ENCODE measurements at places on chromosomes 2 and 18.

DNA sequence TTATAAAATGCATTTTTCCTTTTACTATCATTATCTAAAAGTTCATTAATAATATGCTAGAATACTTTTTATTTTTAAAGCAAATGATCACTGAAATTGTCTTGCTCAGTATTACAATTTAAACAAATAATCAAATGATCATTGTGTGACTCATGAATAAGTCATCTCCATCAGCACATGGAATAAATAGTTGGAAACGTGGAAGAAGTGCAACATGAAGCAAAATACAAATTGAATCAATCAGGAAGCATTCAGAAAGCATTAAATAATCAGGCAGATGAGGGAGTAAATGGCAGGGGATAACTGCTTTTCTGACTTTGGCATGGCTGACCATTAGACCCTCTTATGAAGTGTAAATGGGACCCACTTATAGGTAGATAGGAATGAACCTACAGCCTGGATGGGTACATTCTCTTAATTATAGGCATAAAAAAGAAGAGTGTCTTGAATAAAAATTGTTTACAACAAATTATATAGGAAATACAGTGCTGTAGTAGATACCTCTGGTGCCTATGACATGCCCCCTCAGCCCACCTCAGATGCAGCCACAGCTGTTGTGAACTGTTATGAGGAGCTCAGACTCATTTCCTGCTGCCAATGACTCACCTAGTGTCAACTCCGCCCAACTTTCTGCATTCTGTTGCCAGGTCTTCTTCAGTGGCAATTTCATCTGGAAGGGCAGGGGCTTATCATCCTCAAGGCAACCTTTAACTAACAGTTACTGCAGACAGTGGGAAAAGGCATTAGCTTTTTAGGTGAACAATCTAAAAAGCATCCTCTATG is 936.0 kb downstream of the TRIB2 start:
- DNase-seq, result no peak

- DNase-seq, result no peak
These were observed 5.8 kb upstream of the CTDSP1 start for GRCh38 chr2:218393750-218394290.

DNA sequence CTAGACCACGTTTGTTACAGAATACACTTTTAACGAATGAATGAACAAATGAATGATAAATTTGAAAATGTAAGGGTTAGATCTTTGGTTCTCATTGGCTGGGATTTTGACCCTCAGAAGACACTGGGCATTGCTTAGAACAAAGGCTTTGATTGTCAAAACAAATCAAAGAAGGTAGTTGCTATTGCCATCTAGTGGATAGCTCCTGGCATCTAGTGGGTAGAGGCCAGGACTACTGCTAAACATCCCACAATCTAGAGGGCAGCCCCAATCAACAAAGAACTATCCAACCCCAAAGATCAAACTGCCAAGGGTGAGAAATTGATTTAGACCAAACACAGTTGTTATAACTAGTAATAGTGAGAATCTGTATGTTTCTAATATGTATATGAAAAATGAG is 552.3 kb downstream of the KCNJ3 start:
- no peak for DNase-seq

GRCh38 chr2:56918790-56919189 is 735.0 kb downstream of the CCDC85A start:
- no peak for DNase-seq

DNA sequence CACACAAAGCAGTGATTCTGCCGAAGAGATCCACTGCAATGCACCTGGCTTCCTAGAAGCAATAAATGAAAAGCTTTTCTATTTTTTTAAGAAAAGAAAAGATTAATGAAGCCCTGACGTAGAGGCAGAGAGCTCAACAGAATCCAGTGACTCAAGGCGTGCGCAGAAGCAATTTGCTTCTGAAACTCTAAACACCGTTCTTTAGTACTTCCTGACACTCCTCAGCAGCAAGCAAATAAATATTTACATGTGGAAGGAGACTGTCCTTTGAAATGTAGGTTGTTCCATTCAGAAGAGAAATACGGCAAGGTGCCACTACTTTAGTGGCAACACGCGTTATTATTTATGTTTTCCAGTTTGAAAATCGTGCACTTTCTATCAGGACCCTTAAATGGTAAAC is 126.2 kb upstream of the ZNF516 start:
- DNase-seq, result no peak

GRCh38 chr2:74778381-74779264 is 55.3 kb upstream of the HK2 start:
- DNase-seq, result no peak

GRCh38 chr2:143808166-143808565 is 678.9 kb downstream of the ARHGAP15 start:
- DNase-seq, result no peak

DNA sequence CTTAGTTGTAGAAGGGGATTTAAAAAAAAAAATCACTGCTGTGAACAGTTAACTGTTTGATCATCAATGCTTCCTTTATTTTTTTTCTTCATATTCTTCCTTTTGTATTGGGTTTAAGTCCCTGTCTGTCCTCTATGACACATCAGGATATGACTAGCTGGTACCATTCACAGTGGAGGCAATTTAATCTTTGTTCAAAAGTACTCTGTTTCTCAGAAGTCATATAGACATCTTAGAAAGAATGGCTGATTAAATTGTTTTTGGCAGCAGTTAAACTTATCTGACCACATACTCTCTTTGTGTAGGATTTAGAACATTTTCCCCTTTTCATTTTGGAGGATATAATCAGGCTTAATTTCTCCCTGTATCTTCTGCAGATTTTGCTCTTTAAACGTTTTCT is 807.8 kb upstream of the CDH2 start:
- no peak for DNase-seq

- DNase-seq, result no peak
These were observed 8.2 kb downstream of the WDFY1 start for GRCh38 chr2:223936862-223937326.

DNA sequence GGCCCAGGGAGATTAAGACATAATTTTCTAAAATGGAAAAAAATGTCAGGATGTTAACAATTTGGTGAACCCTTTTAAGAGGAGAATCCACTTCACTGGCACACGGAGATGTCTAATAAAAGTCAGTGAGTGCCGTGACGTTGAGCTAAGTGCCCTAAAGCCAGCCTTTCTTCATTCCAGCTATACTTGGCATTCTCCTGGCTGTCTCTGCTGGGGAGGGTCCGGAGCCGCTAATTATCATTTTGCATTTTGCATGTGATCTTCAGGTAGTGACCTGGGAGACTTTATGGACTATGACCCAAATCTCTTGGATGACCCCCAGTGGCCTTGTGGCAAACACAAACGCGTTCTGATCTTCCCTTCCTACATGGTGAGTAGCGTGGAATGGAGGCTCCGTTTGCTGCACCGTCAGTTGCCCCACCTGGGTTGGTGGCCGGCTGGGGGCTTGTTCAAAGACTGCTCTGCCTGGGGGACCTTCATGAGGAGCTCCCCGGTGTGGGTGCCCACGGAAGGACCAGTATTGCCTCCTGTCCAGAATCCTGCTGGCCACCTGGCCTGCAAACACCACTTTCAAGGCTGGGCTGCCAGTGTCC is 101.7 kb downstream of the CABLES1 start:
- no peak for DNase-seq

GRCh38 chr18:8847066-8847755 is 141.9 kb downstream of the MTCL1 start:
- no peak for DNase-seq

DNA sequence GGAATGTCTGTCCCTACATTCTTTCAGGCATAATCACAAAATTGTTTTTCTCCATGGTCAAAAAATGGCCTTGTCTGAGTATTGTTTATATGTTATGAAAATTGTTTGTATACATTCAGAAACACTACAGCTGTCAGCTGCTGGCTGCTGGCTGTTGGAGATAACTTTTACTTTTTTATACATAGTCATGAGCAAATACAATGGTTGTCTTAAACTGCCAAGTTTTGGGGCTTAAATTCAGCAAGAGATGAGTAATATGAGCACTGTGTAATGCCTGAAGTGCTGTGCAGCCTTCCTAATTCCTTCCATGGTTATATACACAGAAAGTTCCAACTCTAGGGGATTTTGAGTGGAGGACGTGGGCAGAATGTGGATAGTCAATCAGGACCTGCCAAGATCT is 168.9 kb upstream of the RMP24 start:
- no peak for DNase-seq

DNA sequence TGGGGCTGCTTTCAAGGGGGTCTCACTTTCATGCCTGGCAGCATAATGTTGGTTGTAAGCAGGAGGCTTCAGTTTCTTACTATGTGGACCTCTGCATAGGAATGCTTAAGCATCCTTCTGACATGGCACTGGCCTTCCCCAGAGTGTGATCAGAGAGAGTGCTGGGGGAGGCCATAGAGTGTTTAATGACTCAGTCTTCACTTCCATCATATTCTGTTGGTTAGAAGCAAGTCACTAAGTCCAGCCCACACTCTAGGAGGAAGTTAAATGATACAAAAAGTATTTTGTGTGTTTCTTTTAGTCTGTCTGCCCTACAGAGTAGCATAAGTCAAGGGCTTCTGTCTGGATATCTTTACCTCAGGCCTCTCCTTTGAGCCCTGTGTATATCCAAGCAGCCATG is 64.9 kb downstream of the GALNT1 start:
- DNase-seq, result no peak

DNA sequence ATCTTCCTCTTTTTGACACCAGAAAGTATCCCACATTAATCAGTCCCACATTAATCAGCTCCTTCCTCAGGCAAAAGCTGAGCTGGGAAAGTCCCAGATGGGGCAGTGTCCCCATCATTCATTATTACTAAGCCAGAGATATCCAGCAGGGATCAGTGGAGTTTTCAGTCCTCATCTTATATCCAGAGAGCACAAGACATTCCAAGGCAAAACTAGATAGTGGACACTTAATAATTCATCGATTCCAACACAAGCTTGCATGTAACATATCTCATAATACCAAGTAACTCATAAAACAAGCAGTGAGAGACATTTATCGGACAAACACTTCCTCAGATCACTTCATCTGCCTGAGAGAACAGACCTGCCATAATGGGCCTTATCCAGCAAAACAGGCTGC is 53.1 kb downstream of the MCFD2 start:
- DNase-seq, result no peak

- DNase-seq, result no peak
These were observed 325.5 kb downstream of the AFF3 start for GRCh38 chr2:99816908-99817307.

- DNase-seq, result no peak
These were observed 198.2 kb downstream of the PARD3B start for GRCh38 chr2:204743393-204743960.

GRCh38 chr18:22346401-22346952 is 71.2 kb downstream of the CTAGE1 start:
- DNase-seq, result no peak

DNA sequence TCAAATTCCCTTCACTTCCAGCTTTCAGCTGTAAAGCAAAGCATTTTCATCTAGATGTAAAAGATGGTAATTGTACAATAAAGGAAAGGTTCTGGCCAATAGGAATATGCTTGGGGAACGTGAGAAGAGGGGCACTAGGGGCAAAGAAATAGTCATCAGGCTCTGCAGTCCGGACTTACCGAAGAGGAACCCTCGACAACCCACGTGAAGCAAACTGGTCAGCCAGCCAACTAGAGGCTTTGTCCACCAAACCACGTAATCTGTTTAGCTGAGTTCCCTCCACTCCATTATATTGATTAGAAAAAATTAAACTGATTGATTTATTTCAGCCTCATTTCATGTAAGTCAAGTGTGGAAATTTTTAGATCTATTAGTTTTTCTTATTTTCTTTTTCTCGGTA is 300.4 kb upstream of the FANCL start:
- DNase-seq, result no peak

DNA sequence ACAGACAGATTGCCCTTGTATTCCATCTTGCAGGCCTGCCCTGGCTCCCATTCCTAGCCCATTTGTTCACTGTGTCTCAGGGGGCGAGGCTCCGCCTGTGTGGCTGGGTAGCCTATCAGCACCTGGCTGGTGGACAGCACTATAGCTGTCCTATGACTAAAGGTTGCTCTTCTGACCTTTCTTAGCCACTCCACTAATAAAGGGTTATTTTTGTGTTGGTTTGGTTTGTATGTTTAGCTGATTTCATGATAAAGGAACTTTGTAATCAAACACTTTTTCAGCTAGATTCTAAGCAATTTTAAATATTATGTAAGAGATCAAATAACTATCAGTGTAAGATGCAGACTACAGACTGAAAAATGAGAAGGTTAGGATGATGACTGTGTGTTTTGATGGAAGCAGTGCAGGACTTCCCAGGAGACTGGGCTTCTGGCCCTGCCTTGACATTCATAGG is 72.2 kb downstream of the CRIM1 start:
- no peak for DNase-seq

- DNase-seq, result no peak
These were observed 3.1 kb upstream of the EMX1 start for GRCh38 chr2:72914206-72914559.

DNA sequence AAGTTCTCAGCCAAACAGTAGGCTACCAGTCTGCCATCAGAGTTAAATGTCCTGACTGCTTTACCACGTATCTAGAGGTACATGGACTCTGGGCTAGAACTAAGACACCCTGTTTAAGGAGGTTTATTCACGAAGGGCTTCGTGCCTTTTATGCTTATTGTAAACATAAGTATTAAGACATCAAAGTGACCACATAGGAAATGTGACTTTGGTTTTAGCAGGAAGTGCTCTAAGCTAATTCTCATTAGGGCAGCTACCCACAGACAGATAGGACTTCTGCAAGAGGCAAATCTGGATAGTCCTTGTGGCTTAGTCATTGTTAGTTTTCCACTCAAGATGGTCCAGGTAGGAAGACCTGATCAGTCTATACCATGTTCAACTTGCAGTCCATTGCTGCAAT is 233.3 kb upstream of the MGAT5 start:
- DNase-seq, result no peak

- no peak for DNase-seq
These were observed 580.0 kb downstream of the RNF144A start for GRCh38 chr2:7497178-7497577.

DNA sequence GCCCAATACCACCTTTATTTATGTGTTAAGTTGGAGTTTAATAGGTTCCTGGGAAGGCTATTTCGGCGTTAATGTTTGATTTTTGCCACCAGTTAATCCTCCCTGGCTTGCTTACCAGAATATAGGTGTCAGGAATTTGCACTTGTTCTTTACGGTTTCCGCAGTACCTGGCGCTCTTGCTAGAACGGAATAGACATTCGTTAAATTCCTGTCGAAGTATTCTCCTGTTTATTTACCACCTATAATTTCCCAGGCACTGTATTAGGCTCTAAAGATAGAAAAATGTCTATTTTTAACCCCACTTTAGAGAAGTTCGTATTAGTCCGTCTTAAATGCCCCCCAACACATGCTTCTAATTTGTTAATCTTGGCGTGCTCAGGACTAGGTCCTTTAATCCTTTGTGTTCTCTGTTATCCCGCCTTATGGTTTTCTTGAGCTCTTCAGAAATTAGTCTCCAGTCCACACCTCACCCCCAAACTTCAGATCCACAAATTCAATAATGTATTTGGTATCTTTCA is 575 bp downstream of the CCDC150 start:
- DNase-seq, result no peak

GRCh38 chr2:159614534-159615366 is 1.6 kb downstream of the BAZ2B start:
- DNase-seq, result peak; percentile 87
